ENCODE measurements at places on chromosomes 1 and 21. TPM values are rescaled to one million over a fixed set of nuclear protein-coding genes. Genes with fewer than 3 reads are reported as not detected.

TSPEAR gene
- not detected for total RNA-seq

SMIM1 gene
- 0.58 TPM for total RNA-seq

TRIM67 gene
- total RNA-seq, result not detected

RHBDL2 gene
- not detected for total RNA-seq

Measured in naive thymus-derived CD4-positive, alpha-beta T cell (primary cell).